ENCODE measurements at places on chromosomes 16 and 17. TPM values are rescaled to one million over a fixed set of nuclear protein-coding genes. Genes with fewer than 3 reads are reported as not detected.

The CACNA1G gene
- not detected for total RNA-seq

The GINS2 gene
- total RNA-seq, result 67.8 TPM

The ZNF629 gene
- 3.1 TPM for total RNA-seq

The HS3ST3A1 gene
- total RNA-seq, result 1.8 TPM

The TMC7 gene
- total RNA-seq, result not detected

The CDH3 gene
- total RNA-seq, result 5.2 TPM

The ALOXE3 gene
- 0.12 TPM for total RNA-seq

The PPP1R27 gene
- total RNA-seq, result not detected

The CCDC40 gene
- 0.82 TPM for total RNA-seq

The OR1F1 gene
- not detected for total RNA-seq

The NBR1 gene
- total RNA-seq, result 62.0 TPM

The TBX21 gene
- total RNA-seq, result 58.2 TPM

The CENPT gene
- 39.2 TPM for total RNA-seq

Measured in activated CD4-positive, alpha-beta memory T cell treated with anti-CD3 and anti-CD28 coated beads for 36 hours (primary cell).